ENCODE measurements at places on chromosomes 4 and X.

GRCh38 chr4:61293707-61294400, 93.7 kb downstream of the ADGRL3 start:
- no peak for DNase-seq

- DNase-seq: no peak
These were observed 113.9 kb downstream of the NKX6-1 start for GRCh38 chr4:84385203-84385602.

GRCh38 chrX:136762820-136763452, 17.8 kb downstream of the ARHGEF6 start:
- DNase-seq: no peak

- peak; percentile 4 for DNase-seq
These were observed 493 bp downstream of the TCEAL5 start for GRCh38 chrX:103275947-103276567.

- DNase-seq: no peak
These were observed 75.8 kb downstream of the MAGEB10 start for GRCh38 chrX:27883468-27884092.

GRCh38 chrX:101290957-101291603, at the start of gene TAF7L:
TAF7L (minus strand) TSS chrX:101291334; CDS start chrX:101287543, 3,791 bp downstream.
- DNase-seq: no peak

DNA sequence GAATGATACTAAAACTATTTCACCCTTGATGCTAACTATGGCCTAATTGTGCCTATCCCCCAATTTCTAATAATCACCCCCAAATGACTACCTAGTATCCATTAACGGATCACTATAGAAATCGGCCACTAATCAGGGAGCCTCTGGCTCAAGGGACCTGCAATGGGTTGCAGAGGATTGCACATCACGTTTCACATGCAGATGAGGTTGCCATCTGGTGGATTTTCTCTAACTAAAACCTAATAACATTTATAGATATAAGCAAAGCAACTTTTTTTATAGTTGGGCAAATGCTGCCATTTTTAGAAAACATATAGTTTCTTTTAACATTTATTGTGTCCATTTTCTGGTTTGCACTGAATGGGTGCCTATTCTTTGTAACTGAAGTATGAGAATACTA, 28.3 kb upstream of the ALG13 start:
- no peak for DNase-seq

GRCh38 chr4:151489462-151490203, 80.7 kb downstream of the FHIP1A start:
- no peak for DNase-seq

GRCh38 chr4:112938461-112939058, 110.9 kb upstream of the ANK2 start:
- peak; percentile 59 for DNase-seq

DNA sequence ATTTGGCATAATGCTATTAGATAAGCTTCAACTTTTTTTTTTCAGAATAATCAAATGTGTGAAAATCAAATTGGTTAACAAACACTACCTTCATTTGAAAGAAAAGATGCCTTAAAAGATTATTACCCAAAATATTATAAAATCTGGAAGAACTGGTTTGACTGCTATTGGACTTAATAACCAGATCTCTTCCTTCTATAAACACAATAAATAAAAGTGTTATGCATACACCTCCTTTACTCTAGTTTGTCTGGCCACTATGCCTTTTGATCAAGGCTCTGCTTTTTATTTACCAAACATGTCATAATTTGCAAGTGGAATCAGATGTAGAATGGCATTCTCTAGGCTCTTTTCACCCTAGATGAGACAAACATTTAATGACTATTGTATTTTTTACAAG, 897.3 kb upstream of the EPHA5 start:
- DNase-seq: no peak
